ENCODE measurements at places on chromosomes 5 and 9.

- no peak for DNase-seq
Observed at GRCh38 chr5:96904054-96904931, 28.0 kb downstream of the ERAP2 start.

- no peak for DNase-seq
Observed at GRCh38 chr9:88646539-88647300, 111.7 kb downstream of the NXNL2 start.

DNA sequence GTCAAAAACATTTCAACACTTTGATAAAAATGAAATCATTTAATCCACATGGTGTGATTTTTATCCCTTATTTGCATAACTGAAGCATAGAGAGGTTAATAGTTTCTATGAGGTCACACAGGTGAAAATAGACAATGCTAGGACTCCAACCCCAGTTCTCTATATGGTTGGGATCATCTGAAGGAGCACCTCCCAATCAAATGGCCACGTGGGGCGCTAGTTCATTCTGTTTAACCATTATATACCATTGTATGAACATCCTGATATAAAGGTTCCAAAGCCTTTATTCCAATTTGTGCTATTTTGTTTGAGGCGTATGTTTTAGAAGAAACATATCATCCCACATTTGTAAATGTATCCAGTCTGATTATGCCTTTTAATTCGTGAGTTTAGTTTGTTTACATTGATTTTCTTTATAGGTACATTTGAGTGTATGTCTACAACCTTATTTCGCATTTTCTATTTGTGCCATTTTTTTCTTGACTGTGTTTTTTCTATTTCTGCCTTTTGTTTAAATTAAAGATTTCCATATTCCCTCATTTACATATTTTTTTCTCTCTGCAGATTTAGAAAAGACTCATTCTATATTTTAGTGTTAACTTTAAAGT is 1092.0 kb downstream of the MAT2B start:
- DNase-seq: no peak

DNA sequence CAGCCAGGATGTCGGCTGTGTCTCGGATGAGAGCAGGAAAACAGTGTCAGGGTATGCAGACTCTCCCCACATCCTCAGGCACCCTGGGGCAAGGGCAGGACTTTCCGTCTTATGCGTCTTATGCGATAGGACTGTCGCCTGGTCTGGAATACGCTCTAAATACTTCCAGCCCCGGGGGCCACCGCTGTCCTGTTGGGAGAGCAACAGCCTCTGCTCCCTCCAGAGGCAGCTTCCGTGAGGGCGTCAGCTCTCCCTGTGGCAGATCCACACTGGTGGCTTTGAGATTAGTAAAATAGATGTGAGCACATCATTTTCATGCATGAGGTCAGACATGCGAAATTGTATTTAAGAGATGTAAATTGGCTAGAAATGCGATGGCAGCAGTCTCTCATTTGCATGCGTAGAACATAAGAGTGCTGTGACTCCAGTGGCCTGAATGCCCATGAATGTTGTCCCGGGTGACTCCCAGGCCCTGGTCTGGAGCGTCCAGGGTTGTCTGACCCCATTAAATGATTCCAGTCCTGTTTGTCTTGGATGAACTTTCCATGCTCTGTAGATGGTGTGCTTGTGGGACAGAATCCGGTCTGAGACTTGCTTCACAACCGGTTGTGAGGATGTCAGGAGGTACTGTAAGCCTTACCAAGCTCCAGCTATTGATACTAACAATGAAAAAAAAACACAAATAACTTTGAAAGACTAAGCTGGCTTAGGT is 228.2 kb downstream of the SYK start:
- no peak for DNase-seq

GRCh38 chr5:6502421-6502820 is 53.8 kb downstream of the UBE2QL1 start:
- DNase-seq: no peak

DNA sequence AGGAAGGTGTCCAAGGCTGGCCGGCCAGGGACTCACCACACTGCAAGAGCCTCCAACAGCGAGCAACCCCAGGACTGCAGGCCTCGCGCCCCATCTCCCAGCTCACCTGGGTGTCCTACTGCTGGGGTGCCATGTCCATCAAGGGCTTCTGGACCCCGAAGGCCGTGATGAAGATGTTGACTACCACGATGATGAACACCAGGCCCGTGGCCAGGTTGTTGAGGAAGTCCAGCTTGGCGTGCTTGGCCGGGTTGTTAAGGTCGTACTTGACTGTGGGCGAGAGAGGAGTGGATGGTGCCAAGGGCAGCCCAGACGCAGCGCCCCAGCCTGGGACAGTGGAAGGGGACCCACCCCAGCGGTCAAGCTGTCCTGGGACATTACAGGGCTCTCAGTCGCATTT is 9.3 kb downstream of the NINJ1 start:
- no peak for DNase-seq

- DNase-seq: no peak
Observed at GRCh38 chr9:15305470-15305869, 1.5 kb downstream of the TTC39B start.

- DNase-seq: no peak
Observed at GRCh38 chr9:111237447-111237846, 92.6 kb downstream of the OR2K2 start.

GRCh38 chr5:39211773-39212172 is 7.6 kb downstream of the FYB1 start:
- no peak for DNase-seq

DNA sequence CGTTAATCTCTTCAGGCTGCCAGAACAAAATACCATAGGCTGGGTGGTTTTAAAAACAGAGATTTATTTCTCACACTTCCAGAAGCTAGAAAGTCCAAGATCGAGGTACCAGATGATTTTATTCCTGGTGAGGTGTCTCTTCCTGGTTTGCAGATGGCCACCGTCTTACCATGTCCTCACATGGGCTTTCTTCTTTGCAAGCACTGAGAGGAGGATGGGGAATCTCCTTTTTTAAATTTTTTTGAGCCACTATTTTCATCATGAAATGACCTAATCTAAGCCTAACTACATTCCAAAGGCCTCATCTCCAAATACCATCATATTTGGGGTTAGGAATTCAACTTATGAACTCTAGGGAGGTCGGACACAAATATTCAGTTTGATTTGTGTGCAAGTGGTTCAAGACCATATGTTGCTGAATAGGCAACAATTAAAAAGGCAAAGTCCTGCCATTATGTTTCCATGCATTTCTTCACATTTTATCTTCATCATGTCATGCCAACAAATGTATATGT is 371.2 kb downstream of the CDH18 start:
- no peak for DNase-seq

- DNase-seq: no peak
Observed at GRCh38 chr9:7729371-7730163, 70.0 kb downstream of the DMAC1 start.

GRCh38 chr5:177105691-177106476 is 19.2 kb downstream of the FGFR4 start:
- DNase-seq: no peak

- DNase-seq: no peak
Observed at GRCh38 chr5:97266576-97266975, 83.5 kb upstream of the RIOK2 start.

DNA sequence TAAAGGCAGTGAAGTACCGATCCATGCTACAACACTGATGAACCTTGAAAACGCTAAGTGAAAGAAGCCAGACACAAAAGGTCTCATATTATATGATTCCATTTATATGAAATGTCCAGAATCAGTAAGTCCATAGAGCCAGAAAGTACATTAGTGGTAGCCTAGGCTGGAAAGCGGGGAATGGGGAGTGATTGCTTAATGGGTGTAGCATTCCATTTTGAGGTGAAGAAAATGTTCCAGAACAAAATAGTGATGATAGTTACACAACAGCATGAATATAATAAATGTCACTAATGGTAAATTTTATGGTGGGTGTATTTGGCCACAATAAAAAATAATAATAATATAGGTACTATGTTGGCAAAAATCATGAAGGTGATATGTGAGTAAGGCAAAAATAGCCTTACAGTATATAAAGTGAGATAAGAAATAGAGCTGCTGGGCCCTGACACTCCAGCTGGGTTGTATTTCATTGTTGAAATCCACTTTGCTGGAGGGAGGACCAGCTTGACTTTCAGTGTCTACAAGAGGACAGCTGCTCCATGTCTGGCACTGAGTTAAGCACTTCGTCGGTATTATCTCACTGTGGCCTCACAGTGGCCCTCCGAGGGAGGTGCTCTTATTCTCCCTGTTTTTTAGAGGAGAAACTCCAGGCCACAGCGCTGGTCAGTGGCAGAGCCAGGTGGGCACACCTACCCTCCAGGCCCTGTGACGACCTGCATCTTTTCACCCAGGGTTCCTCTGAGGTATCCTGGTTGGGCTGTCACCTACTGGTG is 22.4 kb upstream of the ANGPTL2 start:
- DNase-seq: no peak

- DNase-seq: no peak
Observed at GRCh38 chr9:96871176-96871575, 16.9 kb upstream of the ZNF782 start.

DNA sequence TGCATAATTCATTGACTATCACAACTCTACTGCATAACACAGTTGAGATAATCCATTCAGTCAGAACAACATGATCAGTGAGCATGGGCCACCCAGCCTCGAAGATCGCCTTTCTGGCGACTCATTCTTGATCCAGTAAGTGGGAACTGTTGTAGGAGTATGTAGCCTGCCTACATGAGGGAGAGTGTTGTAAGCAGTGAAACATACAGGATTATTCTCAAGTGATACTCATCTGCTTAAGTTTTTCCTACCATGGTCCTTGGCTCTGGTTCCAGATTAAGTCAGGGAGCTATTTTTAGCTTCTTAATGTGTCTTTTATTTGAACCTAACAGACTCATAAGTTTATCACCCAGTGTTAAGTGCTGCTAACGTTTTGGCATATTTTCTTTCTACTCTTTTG is 44.0 kb downstream of the TNPO1 start:
- no peak for DNase-seq

DNA sequence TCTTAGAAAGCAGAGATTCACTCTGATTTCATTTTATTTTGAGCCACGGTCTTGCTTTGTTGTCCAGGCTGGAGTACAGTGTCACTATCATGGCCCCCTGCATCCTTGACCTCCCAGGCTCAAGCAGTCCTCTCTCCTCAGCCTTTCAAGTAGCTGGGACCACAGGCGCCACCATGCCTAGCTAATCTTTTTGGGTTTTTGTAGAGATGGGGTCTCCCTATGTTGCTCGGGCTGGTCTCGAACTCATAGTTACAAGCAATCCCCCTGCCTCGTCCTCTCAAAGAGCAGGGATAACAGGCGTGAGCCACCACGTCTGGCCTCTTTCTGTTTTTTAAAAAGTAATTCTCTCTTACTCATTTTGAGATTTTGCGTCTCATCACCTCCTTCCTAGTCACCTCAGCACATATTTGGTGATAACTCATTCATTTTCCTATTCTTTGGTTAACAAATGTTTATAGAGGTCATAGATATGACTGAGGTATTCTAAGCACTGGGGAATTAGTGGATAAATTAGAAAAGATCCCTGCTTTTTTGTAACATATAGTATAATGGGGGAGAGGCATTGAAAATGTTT is 10.8 kb upstream of the DCP2 start:
- no peak for DNase-seq

DNA sequence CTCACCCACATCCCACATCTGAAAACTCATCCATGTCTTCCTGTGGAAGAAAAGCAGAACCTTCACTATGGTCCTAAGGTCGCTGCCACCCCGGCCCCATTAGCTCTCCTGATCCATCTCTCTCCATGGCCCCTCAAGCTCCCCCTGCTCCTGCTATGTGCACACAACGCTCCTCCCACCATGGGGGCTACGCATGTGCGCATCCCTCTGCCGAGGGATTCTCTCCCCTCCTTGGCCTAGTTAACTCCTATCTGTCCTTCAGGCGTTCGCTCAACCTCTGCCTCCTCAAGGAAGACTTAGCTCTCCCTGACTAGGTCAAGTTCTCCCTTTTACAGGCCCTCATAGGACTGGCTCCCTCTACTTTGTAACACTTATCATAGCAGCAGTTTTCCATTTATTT is 9.8 kb downstream of the AKNA start:
- DNase-seq: no peak

DNA sequence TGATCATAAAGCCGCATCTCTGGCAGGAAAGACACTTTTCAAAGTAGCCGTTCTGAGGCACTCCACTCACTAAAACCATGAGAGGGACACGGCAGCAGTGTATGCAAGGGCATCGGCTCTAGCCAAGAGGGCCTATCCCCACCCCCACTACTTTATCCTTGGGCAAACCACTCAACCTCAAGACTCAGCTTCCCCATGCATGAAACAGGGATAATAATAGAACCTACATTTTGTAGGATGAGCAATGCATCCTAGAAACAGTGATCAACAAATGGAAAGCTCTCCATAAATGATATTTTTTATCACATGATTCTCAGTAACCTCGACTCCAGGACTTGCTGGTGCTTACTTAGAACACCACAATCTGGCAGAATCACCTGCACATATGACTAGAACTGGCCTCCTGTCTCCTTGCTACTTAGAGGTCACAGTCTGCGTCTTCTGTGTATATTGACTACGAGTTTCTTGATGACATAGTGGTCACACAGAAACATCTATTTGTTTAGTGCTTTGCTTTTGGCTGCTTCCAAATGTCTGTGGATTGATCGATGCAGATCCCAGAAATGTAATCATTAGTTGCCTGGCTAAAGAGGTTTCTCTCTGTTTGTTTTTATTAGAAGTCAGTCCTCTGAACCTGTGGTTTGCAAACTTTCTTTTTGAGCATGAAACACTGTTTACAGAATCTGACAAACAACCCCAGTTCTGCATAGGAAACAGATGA is 102.1 kb downstream of the LHFPL2 start:
- no peak for DNase-seq

DNA sequence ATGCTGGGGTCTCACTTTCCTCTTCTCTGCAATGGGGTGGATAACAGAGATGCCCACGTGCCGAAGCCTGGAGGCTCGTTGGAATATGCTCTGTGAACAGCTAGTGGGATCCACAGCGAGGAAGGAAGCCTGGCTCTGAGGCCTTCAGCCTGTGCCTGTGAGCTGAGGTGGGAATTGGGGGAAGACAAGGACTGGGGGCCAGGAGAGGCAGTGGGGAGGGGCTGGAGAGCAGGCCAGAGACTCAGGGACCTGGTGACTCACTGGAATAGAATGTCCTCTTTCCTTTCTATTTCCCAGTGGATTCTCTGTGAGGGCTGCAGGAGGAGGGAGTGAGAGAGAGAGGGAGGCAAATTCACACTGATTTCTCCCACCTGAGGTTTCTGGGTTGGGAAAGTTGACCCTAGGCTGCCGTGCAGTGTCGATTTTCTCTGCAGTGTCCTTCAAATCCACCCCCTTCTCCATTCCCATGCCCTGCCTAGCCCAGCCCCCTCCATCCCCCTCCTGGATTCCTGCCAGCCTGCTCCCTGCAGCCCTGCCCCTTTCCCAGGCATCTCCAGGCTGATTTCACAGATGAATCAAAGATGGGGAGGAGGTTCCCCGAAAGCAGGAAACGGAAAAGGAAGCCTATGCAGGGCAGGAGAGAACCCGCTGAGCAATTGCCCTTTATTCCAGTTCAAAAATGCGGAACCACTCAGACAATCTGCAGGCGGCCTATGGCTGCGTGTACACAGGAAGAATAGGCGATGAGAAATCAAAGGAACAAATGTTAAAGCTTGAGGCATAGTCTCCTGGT is 1.4 kb upstream of the SPAAR start:
- DNase-seq: no peak

- DNase-seq: peak; percentile 11
Observed at GRCh38 chr5:170225326-170226128, 7.3 kb upstream of the C5orf58 start.
